NCI-H1417 (cell line): ENCODE measurements at places on chromosomes 11 and 22.

DNA sequence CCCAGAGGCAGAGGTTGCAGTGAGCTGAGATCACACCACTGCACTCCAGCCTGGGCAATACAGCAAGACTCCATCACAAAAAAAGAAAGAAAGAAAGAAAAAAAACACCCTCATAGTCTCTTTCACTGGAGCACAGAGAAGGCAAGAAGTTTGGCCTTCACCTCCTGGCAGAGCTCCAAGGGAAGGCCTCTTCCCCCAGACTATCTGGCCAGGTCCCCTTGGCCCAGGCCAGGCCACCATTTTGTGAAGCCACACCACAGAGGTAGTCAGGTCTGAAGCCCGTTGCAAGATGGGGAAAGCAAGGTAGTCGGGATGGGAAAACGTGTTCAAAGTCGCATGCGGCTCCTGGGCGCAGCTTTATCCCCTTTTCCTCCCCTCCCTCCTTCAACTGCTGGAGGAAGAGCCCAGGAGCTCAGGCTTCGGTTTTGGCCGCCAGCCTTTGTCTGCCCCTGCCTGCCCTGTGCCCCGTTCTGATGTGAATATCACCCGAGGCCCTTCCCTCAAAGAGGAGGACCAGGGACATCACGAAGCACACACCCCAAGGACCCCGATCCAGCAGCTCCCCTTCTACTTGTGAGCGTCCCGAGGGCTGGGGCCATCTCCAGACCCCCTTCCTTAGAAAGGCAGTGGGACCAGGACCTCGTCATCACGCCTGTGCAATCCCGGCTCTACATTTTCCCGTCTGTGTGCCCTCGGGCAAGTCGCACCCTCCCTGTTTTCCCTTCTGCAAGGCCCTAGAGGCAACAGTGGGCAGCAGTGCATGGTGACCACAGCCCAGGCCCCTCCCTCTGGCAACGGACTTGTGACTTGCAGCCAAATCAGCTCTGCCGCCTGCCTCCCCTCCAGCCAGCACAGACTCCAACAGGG is 17.7 kb downstream of the CABP7 start:
- DNase-seq, result no peak

GRCh38 chr11:3201112-3201581 is 17.5 kb downstream of the MRGPRG start:
- no peak for DNase-seq

DNA sequence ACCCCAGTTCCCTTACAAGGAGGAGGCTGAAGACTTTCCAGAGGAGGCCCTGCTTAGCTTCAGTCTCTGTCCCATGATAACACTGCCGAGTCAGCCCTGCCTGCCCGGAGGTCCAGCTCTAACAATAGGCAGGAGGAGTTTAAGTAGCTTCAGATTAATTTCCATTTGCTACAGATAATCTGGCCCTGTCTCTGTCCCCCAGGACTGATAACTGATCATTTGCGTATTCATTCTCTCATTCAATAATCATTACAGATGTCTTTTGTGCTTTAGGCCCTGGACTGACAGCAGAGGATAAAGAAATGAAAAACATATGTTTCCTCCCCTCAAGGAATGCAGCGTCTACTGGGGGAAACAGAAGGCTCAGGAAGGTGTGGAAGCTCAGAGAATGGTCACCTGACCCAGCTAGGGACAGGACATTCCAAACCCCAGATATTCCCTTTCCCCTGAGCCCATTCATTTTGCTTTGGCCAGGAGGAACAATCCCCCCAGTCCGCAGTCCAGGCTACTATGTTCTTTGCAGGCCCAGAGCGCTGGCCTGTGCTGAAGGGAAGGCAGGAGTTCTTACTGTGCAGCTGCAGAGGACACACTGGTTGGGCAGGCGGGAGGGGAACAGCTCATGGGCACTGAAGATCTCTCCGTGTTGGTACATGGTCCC is 20.8 kb downstream of the CHRDL2 start:
- DNase-seq, result no peak

- no peak for DNase-seq
Measured at GRCh38 chr22:19265779-19266178, 25.7 kb downstream of the CLTCL1 start.
